ENCODE measurements at places on chromosomes 12 and 14.

DNA sequence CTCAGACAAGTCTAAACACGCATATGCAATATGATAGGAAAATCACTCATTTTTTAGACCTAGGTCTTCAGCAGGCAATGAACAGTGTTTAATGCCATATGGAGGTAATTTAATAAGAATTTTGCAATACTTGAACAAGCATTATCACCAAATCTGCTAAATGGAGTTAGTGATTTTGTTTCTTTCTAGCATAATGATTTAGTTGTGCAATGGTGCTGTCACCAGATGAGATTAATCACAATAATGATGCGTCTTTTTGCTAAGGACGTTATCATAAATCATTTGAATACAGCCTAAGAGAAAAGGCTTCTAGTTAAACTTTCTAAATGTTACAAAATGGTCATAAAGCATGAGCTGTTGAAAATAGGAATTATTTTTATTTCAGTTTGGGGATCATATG, 170.0 kb upstream of the SLC16A7 start:
- peak; percentile 14 for DNase-seq

DNA sequence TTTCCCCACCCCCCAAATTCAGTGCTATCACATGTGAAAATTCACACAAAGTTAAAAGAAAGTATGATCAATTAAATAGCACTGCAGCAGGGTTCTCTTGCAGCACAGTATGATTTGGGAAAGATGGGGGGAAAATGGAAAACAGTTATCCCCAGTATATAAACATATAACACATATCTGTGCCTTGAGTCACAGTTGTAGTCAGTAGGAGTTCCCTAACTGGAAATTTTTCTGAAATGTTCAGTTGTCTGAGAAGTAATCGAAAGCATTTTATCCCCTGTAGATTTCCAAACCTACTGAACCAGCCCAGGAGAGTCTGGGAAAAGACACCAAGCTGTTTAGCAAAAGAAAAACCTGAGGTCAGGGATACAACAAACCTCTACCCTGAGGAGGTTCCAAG, 47.0 kb downstream of the C12orf50 start:
- no peak for DNase-seq

DNA sequence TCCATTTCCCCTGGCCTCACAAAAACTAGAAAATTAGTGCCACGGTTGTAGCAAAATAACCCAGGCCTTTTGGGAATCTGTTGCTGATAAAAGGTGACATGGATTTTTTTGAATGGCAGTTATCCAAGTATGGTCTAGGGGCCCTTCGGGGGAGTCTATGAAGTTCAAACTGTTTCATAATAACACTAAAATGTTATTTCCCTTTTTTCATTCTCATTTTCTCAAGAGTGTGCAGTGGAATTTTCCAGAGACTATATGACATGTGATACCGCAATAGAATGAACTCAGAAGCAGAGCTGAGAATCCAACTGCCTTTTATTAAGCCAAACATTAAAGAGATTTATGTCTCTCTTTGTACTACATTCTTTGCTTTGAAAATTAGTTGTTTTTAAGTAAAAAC, 26.9 kb downstream of the GSTZ1 start:
- no peak for DNase-seq

GRCh38 chr12:131280426-131280825, 326.7 kb downstream of the ADGRD1 start:
- no peak for DNase-seq

- no peak for DNase-seq
Observed at GRCh38 chr14:47065326-47065725, 413.7 kb upstream of the RPL10L start.

All from NCI-H1105 (cell line).